ENCODE measurements at places on chromosomes 3 and 15.

- peak; percentile 22 for DNase-seq
Observed at GRCh38 chr3:71258526-71258925, 325.0 kb downstream of the FOXP1 start.

GRCh38 chr3:8027954-8028353 is 473.7 kb upstream of the LMCD1 start:
- no peak for DNase-seq

DNA sequence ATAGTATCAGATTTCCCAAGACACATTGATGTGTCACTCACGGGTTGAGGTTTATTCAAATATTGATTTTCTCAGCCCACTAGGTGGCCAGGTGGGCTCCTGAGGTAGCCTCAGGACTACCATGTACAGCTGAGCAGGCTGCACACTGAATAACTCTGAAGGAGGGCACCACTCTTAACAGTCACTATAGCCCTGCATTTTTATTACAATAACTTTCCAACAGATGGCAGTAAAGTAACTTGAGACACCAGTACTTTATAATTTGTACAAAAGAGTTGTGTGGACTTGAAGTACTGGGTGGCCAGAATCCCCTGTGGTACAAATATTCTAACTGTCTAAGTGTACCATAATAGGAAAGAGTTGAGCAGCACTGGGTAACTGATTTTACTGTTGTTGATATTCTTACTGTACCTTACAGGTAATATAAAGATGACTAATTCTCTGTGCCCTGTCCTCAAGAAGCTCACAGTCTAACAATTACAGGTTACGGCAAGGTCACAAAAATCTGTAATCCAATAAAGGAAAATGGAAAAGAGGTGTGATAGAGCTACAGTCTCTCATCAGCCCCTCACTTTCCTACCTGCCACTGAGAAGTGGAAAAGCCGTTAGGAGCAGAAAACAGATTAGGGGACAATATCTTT is 76.0 kb downstream of the ETFA start:
- DNase-seq = peak; percentile 65

- peak; percentile 65 for DNase-seq
Observed at GRCh38 chr3:70849911-70850699, 537.7 kb upstream of the MDFIC2 start.

- no peak for DNase-seq
Observed at GRCh38 chr3:29382409-29382808, 101.5 kb downstream of the RBMS3 start.

- DNase-seq = no peak
Observed at GRCh38 chr3:123335007-123335670, 113.8 kb downstream of the ADCY5 start.

DNA sequence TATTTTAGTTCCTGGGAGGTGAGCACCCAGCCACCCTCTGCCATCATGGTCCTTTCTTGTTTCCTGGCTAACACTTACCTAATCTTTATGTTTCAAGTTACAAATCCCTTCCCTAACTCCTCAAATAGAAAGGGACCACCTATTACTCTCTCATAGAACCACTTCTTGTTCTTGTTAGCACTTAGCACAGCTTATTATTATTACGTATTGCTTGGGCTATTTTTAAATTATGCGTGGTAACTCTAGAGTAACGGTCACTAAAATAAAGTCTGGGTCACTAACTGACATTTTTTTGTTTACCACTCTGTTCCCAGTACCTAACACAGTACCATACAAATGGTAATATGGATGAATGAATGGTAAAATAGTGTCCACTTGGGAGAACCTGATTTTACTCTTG is 141.9 kb downstream of the LRTM1 start:
- no peak for DNase-seq

- DNase-seq = peak; percentile 77
Observed at GRCh38 chr15:32870240-32871033, 152.6 kb downstream of the GREM1 start.

- DNase-seq = peak; percentile 82
Observed at GRCh38 chr3:101862416-101863165, 13.3 kb downstream of the NFKBIZ start.

DNA sequence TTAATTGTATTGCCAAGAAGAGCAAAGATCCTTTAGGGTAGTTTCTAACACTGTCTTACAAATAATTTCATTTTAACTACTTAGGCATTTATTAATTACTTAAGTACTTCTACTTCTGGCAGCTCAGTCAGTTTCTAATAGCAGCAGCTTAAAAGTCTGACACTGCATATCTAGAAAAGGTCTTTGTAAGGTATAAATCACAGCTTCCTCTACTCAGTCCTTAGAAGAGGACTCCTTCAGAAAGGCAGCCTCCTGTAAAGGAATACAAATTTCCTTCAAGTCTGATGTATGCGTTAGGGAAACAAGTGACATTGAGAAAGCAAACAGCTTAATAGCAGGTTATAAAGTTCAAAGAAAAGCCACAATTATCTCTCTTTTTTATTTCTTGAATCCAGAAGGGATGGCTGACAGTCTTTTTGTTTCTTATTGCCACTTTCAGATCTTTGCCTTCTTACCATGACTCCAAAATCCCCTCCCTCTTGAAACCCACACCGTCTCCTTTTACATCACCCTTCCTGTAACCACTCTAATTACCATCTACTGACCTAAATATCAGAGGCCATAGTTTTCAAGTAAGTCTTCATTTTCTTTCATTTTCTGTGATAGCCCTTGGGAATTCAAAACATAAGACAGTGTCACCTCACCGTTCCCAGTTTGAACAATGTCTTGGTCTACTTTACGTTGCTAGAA is 109.5 kb downstream of the CGGBP1 start:
- DNase-seq = no peak

- DNase-seq = no peak
Observed at GRCh38 chr15:89783111-89783860, 7.2 kb downstream of the MESP2 start.

DNA sequence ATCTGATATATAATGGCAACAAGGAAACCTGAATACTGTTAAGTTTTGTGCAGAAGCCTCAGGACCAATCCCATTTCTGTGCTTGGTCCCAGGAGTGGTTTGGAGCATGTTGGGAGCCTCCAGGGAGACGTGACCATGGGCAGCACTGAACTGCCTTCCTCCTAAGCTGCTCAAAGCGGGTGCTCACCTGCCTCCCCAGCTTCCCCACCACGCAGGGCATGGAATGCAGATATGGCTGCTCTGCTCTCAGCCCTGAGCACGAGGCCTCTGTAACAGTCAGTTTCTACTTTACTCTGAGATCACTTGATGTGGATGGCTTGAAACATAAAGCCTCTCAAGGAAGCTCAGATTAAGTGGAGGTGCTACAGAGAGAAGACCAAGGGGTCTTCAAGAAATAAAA is 49.3 kb downstream of the MESD start:
- no peak for DNase-seq

- DNase-seq = no peak
Observed at GRCh38 chr3:26560081-26560480, 62.5 kb upstream of the LRRC3B start.

GRCh38 chr3:179610066-179610465 is 5.5 kb downstream of the NDUFB5 start:
- DNase-seq = no peak

DNA sequence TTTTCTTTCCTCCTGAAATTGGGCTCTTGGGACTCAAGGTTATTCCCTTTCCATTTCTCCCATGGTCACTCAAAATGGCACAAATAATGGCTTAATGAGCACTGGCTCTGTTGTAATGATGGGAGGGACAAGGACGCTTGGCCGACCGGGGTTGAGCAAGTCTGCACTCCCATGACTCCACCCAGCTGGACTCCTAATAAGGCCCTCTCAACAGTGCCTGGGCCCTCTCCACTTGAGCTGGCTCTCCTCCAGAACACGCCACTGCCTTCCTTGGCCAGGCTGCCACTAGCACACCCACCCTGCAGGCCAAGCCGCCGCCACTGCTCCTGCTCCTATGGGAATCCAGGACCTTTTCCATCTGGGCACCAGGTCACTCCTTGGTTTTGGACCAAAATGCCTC is 42.3 kb downstream of the ADCY5 start:
- peak; percentile 29 for DNase-seq

DNA sequence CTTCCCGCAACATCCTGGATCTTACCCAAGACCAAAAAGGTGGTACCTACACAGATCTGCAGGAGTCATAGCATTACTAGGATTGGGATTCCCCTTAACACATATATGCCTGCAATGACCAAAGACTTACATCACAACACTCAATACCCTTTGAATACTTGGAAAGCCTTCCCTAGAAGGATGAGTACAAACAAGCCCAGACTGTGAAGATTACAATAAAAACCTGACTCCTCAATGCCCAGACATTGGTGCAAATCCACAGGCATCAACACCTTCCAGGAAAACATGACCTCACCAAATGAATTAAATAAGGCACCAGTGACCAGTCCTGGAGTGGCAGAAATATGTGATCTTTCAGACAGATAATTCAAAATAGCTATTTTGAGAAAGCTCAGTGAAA is 326.8 kb downstream of the TBL1XR1 start:
- no peak for DNase-seq

GRCh38 chr15:70063980-70064379 is 33.7 kb downstream of the TLE3 start:
- no peak for DNase-seq

GRCh38 chr3:153313302-153313965 is 151.4 kb downstream of the RAP2B start:
- no peak for DNase-seq

DNA sequence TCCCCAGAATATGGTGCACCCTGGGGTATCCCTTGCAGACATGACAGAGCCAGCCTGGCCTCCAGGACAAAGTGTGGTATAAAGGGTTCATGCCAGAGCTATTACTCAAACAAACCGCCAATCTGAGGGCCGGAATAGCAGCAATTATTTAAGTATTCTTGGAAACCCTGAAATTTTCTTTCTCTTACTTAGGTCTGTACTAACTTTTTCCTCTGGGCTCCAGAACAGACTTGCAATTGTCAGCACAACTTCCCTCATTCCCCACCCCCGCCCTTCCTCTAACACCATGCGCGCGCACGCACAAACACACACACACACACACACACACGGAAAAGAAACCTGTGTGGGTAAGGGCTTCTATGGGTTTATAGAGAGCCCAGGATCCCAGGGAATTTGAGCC is 56.3 kb downstream of the ISG20 start:
- DNase-seq = no peak

DNA sequence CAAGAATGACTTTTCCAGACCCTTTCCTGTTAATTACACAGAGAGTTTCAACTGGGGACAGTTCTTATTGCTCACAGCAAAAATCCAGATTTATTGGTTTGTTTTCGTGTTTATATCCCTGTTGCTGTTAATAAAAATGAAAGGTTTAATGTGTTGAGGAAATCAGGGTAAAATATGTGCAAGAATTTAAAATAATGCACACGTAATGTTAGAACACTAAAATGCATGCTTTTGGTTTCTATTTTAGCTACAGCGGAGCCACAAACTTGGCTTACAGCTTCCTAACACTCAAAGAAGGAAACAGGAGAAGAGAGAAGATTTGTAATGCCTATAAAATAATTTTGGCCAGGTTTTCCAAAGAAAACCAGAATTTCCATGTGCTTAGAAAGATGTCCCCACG is 62.7 kb downstream of the CASR start:
- DNase-seq = no peak

- DNase-seq = peak; percentile 28
Observed at GRCh38 chr15:60592371-60593169, 113.6 kb upstream of the ICE2 start.

- no peak for DNase-seq
Observed at GRCh38 chr15:31326875-31327668, 437 bp downstream of the KLF13 start.

GRCh38 chr15:89971592-89971997 is 29.5 kb upstream of the ZNF710 start:
- peak; percentile 36 for DNase-seq

GRCh38 chr15:77076323-77076915 is 5.5 kb upstream of the TSPAN3 start:
- DNase-seq = no peak

- no peak for DNase-seq
Observed at GRCh38 chr15:64137226-64137833, 14.2 kb upstream of the SNX22 start.

DNA sequence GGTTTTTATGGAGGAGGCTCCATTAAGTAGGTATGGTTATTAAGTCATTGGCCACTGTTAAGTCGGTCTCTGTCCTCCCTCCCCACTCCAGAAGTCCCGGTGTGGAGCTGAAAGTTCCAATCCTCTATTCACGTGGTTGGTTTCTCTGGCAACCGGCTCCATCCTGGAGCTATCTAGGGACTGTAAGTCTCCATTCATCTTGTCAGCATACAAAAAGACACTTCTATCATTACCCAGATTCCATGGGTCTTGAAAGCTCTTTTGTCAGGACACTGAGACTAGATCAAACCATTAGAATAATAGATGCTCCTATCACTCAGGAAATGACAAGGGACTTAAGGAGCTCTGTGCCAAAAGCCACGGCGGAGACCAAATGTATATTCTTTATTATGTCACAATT is 110.3 kb downstream of the PIK3CB start:
- DNase-seq = no peak

DNA sequence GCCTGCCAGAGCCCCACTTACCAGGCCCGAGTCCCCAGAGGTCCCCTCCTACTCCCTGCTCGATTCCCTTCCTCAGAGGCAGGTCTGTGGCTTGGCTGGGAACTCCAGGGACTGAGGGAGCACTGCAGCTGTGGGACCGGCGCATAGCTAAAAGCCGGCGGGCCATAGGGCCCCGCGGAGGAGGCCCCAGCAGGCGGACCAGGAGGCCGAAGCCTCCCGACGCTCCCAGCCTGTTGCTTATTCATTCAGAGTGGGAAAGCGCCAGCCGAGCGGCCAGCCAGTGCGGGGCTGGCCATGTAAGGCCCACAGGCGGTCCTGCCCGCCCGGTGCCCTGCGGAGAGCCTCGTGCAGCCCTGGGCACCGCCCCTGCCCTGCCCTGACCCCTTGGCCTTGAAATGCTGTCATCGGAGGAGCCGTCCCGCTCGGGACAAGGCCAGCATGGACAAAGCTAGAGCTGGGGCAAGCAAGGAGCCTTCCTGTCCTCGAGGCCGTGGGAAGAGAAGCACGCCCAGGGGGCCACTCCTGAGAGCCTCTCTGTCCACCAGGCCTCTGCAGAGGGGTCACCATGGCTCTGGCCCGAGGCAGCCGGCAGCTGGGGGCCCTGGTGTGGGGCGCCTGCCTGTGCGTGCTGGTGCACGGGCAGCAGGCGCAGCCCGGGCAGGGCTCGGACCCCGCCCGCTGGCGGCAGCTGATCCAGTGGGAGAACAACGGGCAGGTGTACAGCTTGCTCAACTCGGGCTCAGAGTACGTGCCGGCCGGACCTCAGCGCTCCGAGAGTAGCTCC is at the start of gene LOXL1:
LOXL1 (plus strand) TSS at position 244 of the 784 bp plus-strand sequence; CDS start at position 566, 322 bp downstream.
- DNase-seq = peak; percentile 56

DNA sequence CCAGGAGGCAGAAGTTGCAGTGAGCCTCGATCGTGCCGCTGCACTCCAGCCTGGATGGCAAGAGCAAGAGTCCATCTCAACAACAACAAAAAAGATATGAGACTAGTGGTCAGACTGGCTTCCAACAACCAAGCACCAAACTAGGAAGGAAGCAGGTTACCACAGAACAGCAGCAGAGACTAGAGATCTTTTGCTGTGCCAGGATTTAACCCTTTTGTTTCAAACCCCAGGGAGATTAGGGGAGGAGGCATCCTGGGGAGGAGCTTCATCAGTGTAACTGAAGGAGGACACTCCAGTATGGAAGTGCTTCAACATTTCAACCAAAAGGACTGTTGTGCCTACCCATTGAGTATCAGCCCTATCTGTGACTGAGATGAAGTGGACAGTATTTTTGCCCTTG is 240.3 kb downstream of the ZIC1 start:
- no peak for DNase-seq
